ENCODE measurements at places on chromosomes 12 and 14.

DNA sequence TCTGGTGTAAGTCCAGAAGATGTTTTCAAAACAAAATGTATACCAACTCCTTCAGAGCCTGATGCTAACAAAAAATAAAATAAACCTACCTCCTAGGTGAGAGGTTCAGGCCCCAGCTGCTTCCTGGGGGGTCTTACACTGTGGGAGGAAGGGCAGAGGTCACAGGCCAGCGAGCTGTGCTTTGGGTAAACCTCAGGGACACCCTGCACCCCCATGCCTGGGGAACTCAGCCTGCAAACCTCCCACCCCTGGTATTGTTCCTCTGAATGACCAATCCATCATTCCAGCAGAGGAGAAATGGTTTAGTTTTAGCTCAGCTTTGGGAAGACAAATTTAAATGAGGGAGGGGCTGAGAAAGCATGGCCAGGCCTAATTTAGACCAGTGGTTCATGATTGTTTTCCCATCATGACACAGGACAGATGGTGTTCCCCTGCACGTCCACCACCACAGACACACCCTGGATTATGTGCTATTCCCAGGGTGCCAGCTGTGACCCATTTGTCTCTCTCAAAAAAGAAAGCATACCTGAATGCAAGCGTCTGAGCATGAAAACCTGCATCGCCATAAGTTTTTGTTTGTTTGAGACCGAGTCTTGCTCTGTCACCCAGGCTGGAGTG, 14.5 kb upstream of the TFCP2 start:
- no peak for DNase-seq

DNA sequence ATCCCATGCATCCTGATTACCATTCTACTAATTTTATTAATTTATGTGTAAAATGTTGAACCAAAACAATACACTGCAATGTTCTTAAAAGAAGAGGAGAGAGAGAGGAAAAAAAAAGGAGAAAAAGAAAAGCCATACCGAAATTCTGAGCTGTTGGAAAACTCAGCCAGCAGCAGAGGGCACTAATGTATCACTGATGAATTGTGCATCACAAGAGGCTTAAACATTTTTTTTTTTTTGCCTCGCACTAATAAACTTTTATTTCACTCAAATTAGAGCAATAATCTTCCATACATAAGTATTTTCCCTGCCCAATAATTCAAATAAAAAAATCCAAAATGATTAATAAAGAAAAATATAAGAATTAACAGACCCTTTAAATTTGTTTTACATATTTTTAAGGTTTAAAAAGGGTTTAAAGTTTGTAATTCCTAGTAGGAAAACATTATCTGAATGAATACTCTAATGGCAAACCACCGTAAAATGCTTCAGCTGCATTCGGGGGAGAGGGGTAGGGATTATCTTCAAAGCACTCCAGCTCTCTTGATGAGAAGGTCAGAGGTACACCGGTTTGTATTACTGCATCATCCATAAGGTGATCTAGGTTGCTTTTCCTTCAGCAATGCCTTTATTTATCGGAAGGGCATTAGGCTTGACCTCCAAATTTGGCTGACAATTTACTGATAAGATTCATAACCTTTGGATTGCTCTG, 41.9 kb downstream of the ATP23 start:
- peak; percentile 59 for DNase-seq

- DNase-seq = no peak
Observed at GRCh38 chr14:104882991-104883660, 18.1 kb downstream of the CEP170B start.

DNA sequence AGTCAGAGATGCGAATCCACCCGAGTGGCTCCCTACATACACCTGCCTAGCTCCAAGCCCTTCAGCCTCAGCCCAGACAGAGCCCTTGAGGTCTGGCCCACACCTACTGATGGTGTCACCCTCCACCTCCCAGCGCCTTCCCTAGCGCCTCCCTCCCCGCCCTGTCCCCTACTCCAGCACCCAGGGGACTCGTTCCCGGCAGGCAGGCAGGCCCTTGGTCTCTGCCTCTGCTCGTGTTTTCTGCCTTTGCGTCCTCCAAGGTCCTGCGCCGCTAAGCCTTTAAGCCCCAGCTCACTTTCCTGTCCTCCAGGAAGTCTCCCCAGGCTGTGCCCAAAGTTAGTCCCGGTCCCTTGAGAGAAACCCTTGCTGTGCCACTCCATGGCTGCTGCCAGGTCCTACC, 12.7 kb downstream of the INF2 start:
- DNase-seq = no peak

DNA sequence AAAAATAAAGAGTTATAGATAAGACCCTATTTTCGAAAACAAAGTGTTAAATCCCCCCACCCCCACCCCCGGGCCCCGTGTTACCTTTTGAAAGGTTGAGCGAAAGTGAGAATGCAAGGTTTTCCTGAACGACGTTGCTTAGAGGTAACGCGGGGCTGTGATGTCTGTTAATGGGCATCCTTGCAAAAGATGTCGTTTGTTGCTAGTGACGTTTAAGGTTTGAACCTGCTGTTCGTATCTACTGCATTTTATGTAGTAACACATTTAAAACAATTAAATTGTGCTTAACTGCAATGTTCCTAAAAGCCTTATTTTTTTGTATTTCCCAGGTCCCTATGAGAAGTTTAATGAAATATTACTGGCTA, 1.2 kb downstream of the CPSF6 start:
- DNase-seq = no peak

GRCh38 chr12:14153803-14154202, 172.4 kb upstream of the GRIN2B start:
- no peak for DNase-seq

- no peak for DNase-seq
Observed at GRCh38 chr14:71491931-71492330, 440.3 kb upstream of the RGS6 start.

- peak; percentile 88 for DNase-seq
Observed at GRCh38 chr12:91053951-91054715, 3.7 kb downstream of the KERA start.

GRCh38 chr14:90742729-90743128, 73.5 kb downstream of the TTC7B start:
- no peak for DNase-seq

- peak; percentile 92 for DNase-seq
Observed at GRCh38 chr12:20438299-20438779, 70.0 kb downstream of the PDE3A start.

DNA sequence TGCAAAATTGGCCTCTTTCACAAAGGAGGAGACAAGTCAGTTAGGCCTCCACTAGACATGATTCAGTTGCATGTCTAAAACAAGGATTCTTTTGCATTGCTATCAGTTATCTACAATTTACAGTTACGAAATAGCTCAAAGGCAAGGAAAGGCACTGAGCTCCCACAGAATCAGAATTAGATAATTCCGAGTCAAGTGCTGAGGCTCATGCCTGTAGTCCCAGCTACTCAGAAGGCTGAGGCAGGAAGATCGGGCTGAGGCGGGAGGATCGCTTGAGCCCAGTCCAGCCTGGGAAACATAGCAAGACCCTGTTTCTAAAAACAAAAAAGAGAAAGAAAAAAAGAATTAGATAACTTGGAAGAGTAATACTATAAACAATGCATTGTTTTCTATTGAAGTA, 12.3 kb upstream of the RTRAF start:
- no peak for DNase-seq

DNA sequence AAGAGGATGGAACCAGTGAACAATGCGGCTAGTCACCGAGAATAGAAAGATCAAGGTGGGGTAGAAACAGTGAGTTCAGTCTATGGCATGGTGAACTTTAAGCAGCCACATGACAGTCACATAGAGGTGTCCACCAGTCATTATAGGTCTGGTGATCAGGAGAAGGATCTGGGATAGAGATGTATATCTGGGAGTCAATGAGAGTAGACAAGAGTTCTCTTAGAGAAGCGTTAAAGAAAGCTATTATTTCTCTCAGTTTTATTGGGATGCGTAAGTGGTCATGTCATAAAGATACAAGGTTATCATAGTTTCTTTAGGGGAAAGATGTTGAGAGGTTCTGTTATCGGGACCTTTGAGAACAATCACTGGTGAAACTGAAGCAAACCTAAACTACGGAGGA, 136.1 kb upstream of the SLC38A2 start:
- no peak for DNase-seq

- DNase-seq = no peak
Observed at GRCh38 chr12:95551913-95552516, 739 bp upstream of the USP44 start.

- DNase-seq = no peak
Observed at GRCh38 chr14:99519931-99520421, 38.8 kb downstream of the CCNK start.
